MCF 10A (cell line): ENCODE measurements at places on chromosomes 6 and 20.

- DNase-seq: no peak
These were observed 8.5 kb downstream of the TMEM14B start for GRCh38 chr6:10756085-10756484.

GRCh38 chr6:76818451-76818850, 644.8 kb downstream of the HTR1B start:
- no peak for DNase-seq

GRCh38 chr20:19588241-19588640, 169.8 kb upstream of the RIN2 start:
- no peak for DNase-seq

DNA sequence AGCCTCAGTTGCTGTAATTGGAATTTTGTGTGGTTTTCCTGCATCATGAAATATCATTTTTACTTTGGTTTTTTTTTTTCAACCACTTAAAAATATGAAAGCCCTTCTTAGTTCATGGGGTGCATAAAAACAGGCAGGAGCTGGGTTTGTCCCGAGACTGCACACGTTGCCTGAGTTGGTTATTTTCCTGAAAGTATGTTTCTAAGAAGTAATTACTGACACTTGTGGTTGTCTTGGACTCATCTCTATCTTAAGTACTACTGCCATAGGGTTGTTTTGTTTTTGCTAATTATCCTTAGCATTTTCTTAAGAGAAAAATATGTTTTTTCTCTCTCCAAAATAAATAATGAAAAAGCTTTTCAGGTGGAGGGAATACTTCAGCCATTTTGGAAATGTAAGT, 40.1 kb downstream of the FAM120B start:
- DNase-seq: no peak

DNA sequence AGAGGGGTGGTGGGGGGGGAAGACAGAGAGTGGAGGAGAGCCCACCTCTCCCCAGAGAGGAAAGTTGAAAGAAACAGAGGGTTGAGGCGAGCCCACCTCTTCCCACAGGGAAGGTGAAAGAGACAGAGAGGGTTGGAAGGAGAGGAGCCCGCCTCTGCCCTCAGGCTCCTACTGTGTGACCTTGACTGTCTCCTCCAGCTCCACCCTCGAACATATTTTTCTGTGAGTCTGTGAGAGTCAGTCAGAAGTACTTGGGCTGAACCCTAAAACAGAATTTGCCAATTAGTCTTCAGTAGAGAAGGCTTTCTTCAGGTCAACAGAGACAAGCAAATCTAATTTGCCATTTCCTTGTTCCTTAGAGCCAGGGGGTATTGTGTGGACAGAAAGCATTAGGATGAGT, 153.7 kb upstream of the SNX9 start:
- DNase-seq: no peak

DNA sequence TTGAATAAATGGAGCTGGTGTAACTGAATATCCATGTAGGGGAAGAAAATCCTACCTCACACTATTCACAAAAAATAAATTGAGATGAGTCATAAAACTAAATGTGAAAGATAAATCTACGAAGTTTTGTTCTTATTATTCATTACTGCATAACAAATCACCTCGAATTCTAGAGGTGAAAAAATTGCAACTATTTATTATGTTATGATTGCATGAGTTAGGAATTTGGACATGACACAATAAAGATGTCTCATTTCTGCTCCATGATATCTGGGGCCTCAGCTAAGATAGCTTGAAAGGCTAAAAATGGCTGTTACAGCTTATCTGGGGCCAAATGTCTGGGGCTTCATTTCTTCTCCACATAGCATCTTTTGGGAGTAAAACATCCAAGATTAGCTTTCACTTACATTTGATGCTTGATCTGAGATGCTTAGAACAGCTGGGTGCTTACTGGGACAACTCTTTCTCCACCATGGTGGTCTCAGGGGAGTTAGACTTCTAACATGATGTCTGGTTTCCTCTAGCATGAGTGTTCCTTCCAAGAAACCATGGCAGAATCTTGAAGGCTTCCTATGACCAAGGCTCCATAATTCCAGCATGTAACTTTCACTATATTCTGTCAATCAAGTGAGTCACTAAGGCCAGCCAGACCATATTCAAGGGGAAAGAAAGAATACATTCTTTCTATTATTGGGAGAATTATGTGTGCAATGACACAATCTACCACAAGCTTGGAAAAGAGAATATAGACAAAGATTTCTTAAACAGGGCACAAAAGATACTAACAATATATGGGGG, 30.1 kb downstream of the OR2B6 start:
- peak; percentile 23 for DNase-seq

- DNase-seq: no peak
These were observed 16.7 kb upstream of the OLIG3 start for GRCh38 chr6:137510923-137511322.

- DNase-seq: no peak
These were observed 61.3 kb upstream of the NXT1 start for GRCh38 chr20:23289249-23289648.

DNA sequence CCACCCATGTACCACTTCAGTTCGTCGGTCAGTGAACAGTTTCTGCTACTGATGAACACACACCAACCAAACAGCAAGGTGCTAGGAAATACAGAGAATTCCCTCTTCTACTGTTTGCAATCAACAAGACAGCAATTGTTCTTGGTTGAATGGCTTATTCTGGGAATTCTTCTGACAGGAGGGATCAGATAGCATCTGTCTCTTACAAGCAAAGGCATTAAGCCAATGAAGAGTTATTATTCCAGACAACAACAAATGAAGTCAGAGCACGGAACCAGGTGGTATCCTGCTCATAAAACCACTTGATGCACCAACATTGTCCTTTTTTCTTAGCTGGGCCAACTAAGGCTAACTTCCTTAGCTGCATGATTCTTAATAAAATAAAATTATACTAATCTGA, 37.8 kb downstream of the PTPRK start:
- DNase-seq: no peak

- no peak for DNase-seq
These were observed 239.8 kb downstream of the PTPRT start for GRCh38 chr20:42949950-42950349.

- DNase-seq: peak; percentile 73
These were observed at the start of gene SLC4A11 for GRCh38 chr20:3239026-3239866. Gene SLC4A11, minus strand, starts transcription at chr20:3239190. Its CDS starts 53 bp downstream, at chr20:3239137.

DNA sequence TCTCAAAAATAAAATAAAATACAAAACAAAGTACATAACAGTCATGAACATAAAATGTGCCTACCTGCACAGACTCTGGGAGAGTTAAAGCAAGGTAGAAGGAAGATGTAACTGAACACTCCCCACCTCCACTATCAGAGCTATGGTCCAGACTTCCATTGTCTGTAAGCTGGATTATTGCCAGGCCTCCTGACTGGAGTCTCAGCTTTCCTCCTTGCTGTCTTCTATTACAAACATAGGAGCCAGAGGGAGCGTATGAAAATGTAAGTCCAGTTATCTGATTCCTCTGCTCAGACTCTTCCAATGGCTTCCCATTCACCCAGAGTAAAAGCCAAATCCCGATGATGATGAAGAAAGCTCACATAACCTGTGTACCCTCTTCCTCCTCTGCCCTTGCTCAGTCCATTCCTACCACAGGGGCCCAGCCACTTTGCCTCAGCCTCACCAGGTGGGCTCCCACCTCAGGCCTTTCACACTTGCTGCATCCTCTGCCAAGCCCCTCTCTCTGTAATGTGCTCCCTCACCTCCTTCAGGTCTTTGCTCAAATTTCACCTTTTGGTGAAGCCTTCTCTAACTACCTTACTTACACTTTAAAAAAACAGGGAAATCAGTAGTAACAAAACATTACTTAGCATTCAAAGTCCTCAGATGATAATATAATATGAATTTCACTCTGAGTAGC, 194.1 kb downstream of the RIMS1 start:
- DNase-seq: no peak

- no peak for DNase-seq
These were observed 51.0 kb downstream of the SLC9A8 start for GRCh38 chr20:49863666-49864065.

GRCh38 chr6:116764961-116765841, at the start of gene FAM162B:
Gene FAM162B, minus strand, starts transcription at chr6:116765719. Its CDS starts 143 bp downstream, at chr6:116765576.
- DNase-seq: no peak

GRCh38 chr6:152068622-152069261, 261.3 kb downstream of the ESR1 start:
- DNase-seq: peak; percentile 25

- peak; percentile 18 for DNase-seq
These were observed 845 bp downstream of the ZMYND8 start for GRCh38 chr20:47355489-47356219.

- DNase-seq: no peak
These were observed 180.9 kb downstream of the PHF3 start for GRCh38 chr6:63816401-63816981.

GRCh38 chr6:5638666-5639065, 368.1 kb downstream of the NRN1 start:
- DNase-seq: no peak

DNA sequence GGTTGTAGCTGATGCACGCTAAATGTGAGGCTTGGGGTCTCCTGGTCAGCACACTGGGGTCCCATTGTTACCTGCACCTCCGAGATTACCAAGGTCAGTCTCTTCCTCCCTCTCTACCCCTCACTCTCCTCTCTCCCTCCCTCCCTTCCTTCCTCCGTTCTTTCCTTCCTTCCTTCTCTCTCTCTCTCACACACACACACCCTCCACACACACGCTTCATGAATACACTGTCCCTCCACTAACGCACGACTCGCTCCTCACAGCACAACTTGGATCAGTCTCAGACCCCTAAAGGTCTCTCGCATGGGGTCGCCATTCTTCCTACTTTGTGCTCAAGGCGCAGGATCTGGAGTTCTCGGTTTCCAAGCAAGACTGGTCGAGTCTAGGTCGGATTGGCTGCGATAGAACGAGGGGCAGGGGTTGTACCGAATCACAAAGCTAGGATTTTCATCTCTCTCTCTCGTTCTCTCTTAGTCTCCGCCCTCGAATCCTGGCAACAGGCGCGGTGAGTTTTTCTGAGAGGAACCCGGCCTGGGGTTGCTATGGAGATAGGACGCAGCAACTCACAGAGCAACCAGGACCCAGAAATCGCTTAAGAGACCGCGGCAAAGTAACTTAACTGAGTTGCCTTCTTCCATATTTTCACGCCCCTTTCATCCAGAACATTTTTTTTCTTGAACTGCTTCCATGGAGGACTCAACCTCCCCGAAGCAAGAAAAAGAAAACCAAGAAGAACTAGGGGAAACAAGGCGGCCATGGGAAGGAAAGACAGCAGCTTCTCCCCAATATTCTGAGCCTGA, at the start of gene RSPH4A:
Gene RSPH4A, plus strand, starts transcription at position 543 of the 800 bp plus-strand sequence. Its CDS starts 145 bp downstream, at position 688.
- DNase-seq: peak; percentile 84

GRCh38 chr20:13147971-13148370, 73.1 kb upstream of the ISM1 start:
- no peak for DNase-seq

DNA sequence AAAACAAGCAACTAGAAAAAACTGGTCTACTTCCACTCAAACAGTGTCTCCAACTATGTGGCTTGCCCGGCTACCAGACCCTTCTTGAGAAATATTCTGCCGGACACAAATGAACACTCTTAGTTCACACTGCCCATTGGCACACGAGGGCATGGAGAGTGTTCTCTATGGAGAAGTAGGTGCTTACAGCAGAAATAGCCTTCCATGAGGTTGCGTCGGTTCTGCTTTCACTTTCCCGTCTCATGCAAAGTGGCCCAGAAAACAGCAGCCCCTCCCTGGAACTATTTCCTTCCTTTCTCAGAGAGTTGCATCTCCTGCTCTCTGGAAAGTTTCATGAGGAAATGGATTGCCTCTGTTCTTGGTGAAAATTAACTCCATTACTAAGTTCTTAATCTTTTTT, 9.5 kb upstream of the HLA-DOA start:
- DNase-seq: no peak

- no peak for DNase-seq
These were observed 37.6 kb downstream of the CFAP61 start for GRCh38 chr20:20089939-20090338.

- no peak for DNase-seq
These were observed 11.3 kb upstream of the PTPRK start for GRCh38 chr6:128531696-128532095.

GRCh38 chr6:101935732-101936131, 542.2 kb downstream of the GRIK2 start:
- no peak for DNase-seq

GRCh38 chr6:31114970-31115849, 610 bp downstream of the PSORS1C1 start:
- DNase-seq: peak; percentile 81

DNA sequence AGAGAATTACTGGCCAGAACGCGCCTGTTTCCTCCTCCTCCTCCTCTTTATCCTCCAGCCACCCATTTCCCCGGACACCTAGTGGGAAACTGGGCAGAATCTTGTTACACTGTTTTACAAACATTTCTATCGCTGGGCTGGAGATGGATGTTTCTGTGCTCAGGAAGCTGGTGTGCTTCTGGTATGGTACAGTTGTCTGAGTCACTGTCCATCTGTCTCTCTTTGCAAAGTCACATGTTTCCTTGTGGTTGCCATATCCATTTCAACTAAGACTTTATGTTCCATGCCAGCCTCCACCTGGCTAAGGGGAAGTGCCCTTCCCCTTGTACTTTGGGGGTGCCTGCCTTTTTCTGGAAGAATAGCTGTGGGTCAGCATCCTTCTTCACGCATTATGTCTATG, 52.9 kb upstream of the SLC22A16 start:
- DNase-seq: peak; percentile 67

DNA sequence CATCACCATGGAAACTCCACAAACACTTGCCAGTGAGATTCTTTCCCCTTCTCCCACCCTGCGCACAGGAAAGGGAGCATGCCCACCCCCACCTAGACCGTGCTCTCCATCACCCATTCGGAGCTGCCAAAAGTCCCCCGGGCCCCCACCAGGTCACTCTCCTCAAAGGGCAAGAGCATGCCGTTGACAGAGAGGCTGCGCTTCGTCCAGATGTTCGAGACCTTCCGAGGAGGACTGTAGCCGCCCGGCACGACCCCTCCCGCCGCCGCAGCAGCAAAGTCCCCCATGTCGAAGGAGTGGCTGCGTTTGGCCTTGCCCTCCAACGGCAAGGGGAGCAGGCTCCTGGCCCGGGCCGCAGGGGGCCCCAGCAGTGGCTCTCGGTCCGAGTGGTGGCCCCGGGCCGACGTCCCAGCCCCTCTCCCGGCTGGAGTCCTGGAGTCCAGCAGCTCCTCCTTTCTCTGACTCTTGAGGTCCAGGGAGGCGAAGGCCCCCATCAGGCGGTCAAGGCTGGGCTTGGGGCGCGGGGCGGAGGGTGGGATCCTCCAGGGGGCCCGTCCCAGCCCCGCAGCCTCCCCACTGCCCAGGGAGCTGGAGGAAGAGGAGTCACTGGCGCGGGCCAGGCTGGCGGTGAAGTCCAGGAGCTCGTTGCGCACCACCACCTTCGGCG, 195.2 kb downstream of the LRFN2 start:
- DNase-seq: no peak

DNA sequence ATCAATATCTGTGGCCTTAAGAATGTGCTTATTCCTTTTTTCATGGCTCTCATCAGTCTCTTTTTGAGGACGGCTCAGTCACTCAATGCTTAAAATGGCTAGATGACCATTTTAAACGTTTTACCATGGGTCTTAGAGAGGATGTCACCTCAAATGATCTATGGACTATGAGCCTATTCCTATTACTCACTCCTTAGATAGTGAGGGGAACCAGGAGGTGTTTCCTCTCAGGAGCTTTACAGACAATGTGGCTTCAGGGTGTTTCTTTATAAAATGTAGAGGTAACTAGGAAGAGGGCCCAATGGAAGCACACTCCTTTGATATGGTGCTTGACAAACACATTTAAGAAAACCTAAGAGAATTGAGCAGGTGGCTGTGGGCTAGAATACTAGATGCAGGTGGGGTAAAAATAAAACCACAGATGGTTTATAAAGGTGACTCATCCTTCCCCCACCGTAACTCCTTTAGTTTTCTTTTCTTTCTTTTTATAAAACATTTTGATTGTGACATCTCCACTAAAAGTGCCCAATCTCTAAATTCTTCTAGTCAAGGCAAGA, 1.5 kb upstream of the TMEM200A start:
- DNase-seq: no peak
